Tibial artery (tissue), 4 donors: ENCODE measurements at places on chromosomes 4 and X.

DNA sequence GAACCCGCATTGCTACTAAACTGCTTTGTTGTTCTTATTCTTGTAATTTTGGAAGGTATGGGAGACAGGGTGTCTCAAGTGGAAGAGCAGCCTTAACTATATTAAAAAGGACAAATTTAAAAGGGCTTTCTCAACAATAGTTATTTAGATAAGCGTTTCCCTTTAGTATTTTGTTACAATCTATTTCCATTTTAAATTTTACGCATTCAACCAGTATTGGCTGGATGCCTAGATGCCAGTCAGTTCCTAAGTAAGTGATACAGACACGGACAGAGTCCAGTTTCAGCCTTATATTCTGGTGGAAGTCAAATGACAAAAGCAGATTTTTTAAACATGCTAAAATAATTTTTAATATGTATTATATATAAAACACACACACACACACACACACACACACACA is 28.3 kb downstream of the FAT1 start:
- H3K27ac ChIP-seq: peak overlapping the region; percentile 75
- no peaks in the 10 kb centered on the region for H3K27me3 ChIP-seq
- H3K36me3 ChIP-seq: no peaks in the 10 kb centered on the region
- DNase-seq: no peak
- H3K4me1 ChIP-seq: no peaks in the 10 kb centered on the region

GRCh38 chrX:71239781-71240180 is 14.2 kb downstream of the ZMYM3 start:
- H3K27ac ChIP-seq: no peak overlapping the region
- H3K27me3 ChIP-seq: no peaks in the 10 kb centered on the region
- DNase-seq: no peak
- H3K4me3 ChIP-seq: no peak overlapping the region

DNA sequence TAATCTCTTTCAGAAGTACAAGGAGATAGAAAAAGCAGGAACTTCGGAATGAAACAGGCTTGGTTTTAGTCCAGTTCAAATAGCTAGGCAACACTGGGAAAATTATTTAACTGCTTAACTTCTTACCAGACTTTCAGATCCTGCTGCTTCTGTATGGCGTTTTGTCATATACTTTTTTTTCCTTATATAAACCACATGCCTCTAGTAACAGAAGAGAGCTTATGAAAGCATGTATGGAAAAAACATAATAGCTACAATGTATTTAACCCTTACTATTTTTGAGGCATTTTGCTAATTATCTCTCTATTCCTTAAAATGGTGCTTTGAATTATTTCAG is 439.6 kb downstream of the INPP4B start:
- H3K4me1 ChIP-seq: no peaks in the 10 kb centered on the region
- no peaks in the 10 kb centered on the region for H3K27me3 ChIP-seq
- H3K27ac ChIP-seq: no peak overlapping the region

- H3K4me1 ChIP-seq: no peaks in the 10 kb centered on the region
- no peak for DNase-seq
- peaks cover 4% of the 10 kb centered on the region for H3K27me3 ChIP-seq
- no peak overlapping the region for H3K27ac ChIP-seq
- H3K36me3 ChIP-seq: no peaks in the 10 kb centered on the region
- H3K4me3 ChIP-seq: peak overlapping the region; percentile 46
These were observed 401 bp downstream of the SOWAHD start for GRCh38 chrX:119758731-119759247.

DNA sequence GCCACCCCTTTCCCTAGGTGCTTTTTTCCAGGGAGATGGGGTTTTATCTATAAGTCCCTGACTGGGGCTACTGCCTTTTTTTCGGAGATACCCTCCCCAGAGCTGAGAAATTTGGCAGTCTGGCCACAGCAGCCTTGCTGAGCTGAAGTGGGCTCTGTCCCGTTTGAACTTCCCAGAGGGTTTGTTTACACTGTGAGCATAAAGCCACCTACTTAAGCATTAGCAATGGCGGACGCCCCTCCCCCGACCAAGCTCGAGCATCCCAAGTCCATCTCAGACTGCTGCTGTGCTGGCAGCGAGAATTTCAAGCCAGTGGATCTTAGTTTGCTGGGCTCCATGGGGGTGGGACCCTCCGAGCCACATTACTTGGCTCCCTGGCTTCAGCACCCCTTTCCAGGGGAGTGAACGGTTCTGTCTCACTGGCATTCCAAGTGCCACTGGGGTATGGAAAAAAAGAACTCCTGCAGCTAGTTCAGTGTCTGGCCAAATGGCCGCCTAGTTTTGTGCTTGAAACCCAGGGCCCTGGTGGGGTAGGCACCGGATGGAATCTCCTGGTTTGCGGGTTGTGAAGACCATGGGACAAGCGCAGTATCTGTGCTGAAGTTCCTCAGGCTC is 456.4 kb upstream of the HTR2C start:
- H3K36me3 ChIP-seq: no peaks in the 10 kb centered on the region
- H3K27ac ChIP-seq: no peak overlapping the region
- no peak overlapping the region for H3K4me3 ChIP-seq
- no peaks in the 10 kb centered on the region for H3K27me3 ChIP-seq
- H3K4me1 ChIP-seq: no peaks in the 10 kb centered on the region

- no peak for DNase-seq
- H3K4me1 ChIP-seq: no peaks in the 10 kb centered on the region
- H3K27me3 ChIP-seq: no peaks in the 10 kb centered on the region
- peaks cover 71% of the 10 kb centered on the region for H3K36me3 ChIP-seq
- no peak overlapping the region for H3K4me3 ChIP-seq
These were observed 93.5 kb upstream of the ADAD1 start for GRCh38 chr4:122285285-122285684.

GRCh38 chr4:169098532-169098931 is 88.5 kb upstream of the CBR4 start:
- peaks cover 34% of the 10 kb centered on the region for H3K4me1 ChIP-seq
- no peak for DNase-seq
- H3K27me3 ChIP-seq: no peaks in the 10 kb centered on the region
- no peak overlapping the region for H3K4me3 ChIP-seq
- H3K27ac ChIP-seq: peak overlapping the region; percentile 54

DNA sequence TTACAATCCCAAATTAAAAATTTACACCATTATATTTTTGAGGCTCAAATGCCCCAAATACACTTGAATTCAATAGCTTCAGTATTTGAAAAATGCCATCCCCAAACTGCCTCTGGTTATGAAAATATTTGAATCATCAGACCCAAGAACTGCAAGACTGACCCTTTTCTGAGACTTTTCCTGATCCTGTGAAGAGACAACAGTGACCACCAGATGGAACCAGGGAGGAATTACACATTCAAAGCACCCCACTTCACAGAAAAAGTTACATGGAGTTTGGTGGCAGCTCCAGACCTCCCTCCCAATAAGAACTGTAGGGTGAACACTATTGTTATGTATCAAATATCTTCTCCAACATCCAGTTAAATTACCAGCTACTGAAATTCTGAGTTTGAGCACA is 44.0 kb upstream of the SCD5 start:
- no peak for DNase-seq
- no peak overlapping the region for H3K27ac ChIP-seq
- H3K4me3 ChIP-seq: no peak overlapping the region
- no peaks in the 10 kb centered on the region for H3K4me1 ChIP-seq

DNA sequence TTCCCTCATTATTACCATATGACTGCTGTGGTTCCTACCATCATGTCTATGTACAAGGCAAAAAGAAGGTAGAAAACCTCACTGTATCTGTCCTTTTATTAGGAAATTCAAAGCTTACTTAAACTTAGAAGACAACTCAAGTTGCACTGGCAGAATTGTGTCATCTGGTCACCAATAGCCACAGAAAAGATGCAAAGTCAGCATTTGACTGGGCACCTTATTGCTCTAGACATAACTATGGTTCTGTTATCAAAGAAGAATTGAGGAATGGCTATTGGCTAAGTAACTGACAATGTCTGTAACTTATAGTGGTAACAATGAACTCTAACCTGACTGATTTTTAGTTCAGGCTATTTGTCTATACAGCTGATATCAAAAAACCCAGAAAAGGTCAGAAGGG is 45.3 kb downstream of the MAP9 start:
- H3K27ac ChIP-seq: no peak overlapping the region
- no peaks in the 10 kb centered on the region for H3K36me3 ChIP-seq
- H3K4me1 ChIP-seq: no peaks in the 10 kb centered on the region
- H3K4me3 ChIP-seq: no peak overlapping the region

- H3K4me3 ChIP-seq: no peak overlapping the region
- no peak for DNase-seq
- no peaks in the 10 kb centered on the region for H3K36me3 ChIP-seq
These were observed 267.8 kb upstream of the INTU start for GRCh38 chr4:127364911-127365310.

- H3K36me3 ChIP-seq: no peaks in the 10 kb centered on the region
- no peak for DNase-seq
- no peak overlapping the region for H3K27ac ChIP-seq
- no peak overlapping the region for H3K4me3 ChIP-seq
- H3K4me1 ChIP-seq: no peaks in the 10 kb centered on the region
- H3K27me3 ChIP-seq: no peaks in the 10 kb centered on the region
These were observed 122.0 kb downstream of the GLUD2 start for GRCh38 chrX:121169099-121170035.

GRCh38 chr4:158724637-158725036 is 1.4 kb upstream of the PPID start:
- no peak overlapping the region for H3K27ac ChIP-seq
- no peak overlapping the region for H3K4me3 ChIP-seq
- no peaks in the 10 kb centered on the region for H3K4me1 ChIP-seq
- peaks cover 8% of the 10 kb centered on the region for H3K36me3 ChIP-seq
- no peak for DNase-seq

DNA sequence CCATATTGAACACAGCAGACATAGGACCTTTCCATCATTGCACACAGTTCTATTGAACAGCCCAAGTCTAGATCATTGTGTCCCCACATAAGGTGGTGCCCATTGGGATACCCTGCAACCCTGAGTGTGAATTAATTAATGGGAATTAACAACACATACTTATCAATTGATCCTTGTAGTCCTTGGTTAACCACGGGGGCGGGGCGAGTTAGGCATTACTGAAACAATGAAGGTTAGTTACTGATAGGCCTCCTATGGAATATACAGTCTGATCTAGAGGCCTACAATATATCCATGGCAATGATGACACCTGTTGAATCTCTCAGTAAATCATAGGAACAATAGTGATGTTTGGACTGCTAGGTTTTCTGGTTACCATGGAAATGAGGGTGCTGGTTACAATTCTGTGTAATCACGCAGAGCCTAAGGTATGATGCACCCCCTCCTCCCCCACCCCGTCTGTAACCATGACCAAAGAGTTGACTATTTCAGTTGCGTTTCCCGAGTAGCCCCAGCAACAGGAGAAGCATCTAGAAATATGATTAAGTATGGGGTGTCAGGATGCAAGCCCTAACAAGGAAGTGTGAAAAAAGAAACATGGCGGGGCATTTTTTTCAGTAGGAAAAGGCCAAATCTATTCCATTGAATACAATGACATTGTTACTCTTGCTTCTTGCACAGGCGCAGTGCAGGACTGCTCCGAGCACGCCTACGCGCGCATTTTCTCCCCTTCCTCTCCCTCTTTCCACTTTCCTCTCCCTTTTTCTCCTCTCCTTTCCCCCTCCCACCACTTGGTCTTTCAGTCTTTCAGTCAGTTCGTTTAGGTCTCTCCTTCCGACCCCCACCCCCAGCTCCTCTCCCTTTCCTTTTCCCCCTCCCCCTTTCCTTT is 677 bp upstream of the NONO start:
- H3K4me1 ChIP-seq: no peaks in the 10 kb centered on the region
- no peaks in the 10 kb centered on the region for H3K27me3 ChIP-seq
- H3K27ac ChIP-seq: peak overlapping the region; percentile 94
- H3K4me3 ChIP-seq: peak overlapping the region; percentile 74

- no peak for DNase-seq
- no peaks in the 10 kb centered on the region for H3K36me3 ChIP-seq
- H3K4me3 ChIP-seq: no peak overlapping the region
- no peaks in the 10 kb centered on the region for H3K27me3 ChIP-seq
These were observed 86.3 kb downstream of the GPRIN3 start for GRCh38 chr4:89221167-89221867.

DNA sequence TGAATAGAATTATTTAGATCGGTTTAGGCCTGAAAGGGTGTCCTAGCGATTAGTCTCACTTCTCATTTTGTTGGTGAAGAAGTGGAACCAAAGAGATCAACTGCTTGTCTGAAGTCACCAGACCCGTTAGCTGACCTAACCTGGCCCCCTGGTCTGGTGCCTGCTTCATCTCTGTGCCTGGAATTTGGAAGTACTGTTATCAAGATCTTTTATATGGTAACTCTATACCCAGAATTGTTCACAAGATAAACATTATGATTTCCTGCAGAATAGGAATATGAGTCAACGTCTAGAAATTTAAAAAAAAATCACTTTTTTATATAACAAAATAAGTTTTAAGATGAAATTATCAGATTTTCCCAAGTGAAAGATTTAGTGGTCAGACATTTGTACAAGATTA is 37.2 kb downstream of the LRP2BP start:
- peak overlapping the region; percentile 72 for H3K27ac ChIP-seq
- peaks cover 14% of the 10 kb centered on the region for H3K36me3 ChIP-seq
- DNase-seq: no peak
- no peaks in the 10 kb centered on the region for H3K27me3 ChIP-seq
- H3K4me3 ChIP-seq: no peak overlapping the region

- no peak for DNase-seq
- no peaks in the 10 kb centered on the region for H3K36me3 ChIP-seq
- peaks cover 9% of the 10 kb centered on the region for H3K4me1 ChIP-seq
- no peak overlapping the region for H3K4me3 ChIP-seq
- H3K27me3 ChIP-seq: no peaks in the 10 kb centered on the region
These were observed 4.3 kb upstream of the DDX60L start for GRCh38 chr4:168484626-168485025.

- peaks cover 5% of the 10 kb centered on the region for H3K36me3 ChIP-seq
- H3K4me3 ChIP-seq: no peak overlapping the region
These were observed 23.8 kb upstream of the CYP4V2 start for GRCh38 chr4:186167605-186168004.

GRCh38 chr4:6658209-6658595 is 17.7 kb downstream of the MRFAP1 start:
- no peaks in the 10 kb centered on the region for H3K36me3 ChIP-seq
- H3K27ac ChIP-seq: peak overlapping the region; percentile 84
- H3K4me3 ChIP-seq: peak overlapping the region; percentile 50
- no peaks in the 10 kb centered on the region for H3K4me1 ChIP-seq

GRCh38 chr4:37719021-37719420 is 32.8 kb upstream of the RELL1 start:
- DNase-seq: no peak
- H3K36me3 ChIP-seq: no peaks in the 10 kb centered on the region
- H3K4me1 ChIP-seq: no peaks in the 10 kb centered on the region
- H3K4me3 ChIP-seq: no peak overlapping the region
- no peaks in the 10 kb centered on the region for H3K27me3 ChIP-seq
- H3K27ac ChIP-seq: no peak overlapping the region

- no peak overlapping the region for H3K27ac ChIP-seq
- H3K36me3 ChIP-seq: no peaks in the 10 kb centered on the region
- no peaks in the 10 kb centered on the region for H3K27me3 ChIP-seq
- no peaks in the 10 kb centered on the region for H3K4me1 ChIP-seq
- no peak for DNase-seq
- H3K4me3 ChIP-seq: no peak overlapping the region
These were observed 17.8 kb upstream of the TBC1D19 start for GRCh38 chr4:26566133-26566532.

GRCh38 chrX:20472148-20472547 is 205.4 kb upstream of the RPS6KA3 start:
- no peaks in the 10 kb centered on the region for H3K36me3 ChIP-seq
- H3K27me3 ChIP-seq: no peaks in the 10 kb centered on the region
- H3K4me3 ChIP-seq: no peak overlapping the region
- DNase-seq: no peak

- no peak overlapping the region for H3K27ac ChIP-seq
- no peak for DNase-seq
- H3K36me3 ChIP-seq: no peaks in the 10 kb centered on the region
- H3K4me1 ChIP-seq: no peaks in the 10 kb centered on the region
These were observed 244.7 kb downstream of the SLC7A11 start for GRCh38 chr4:137997496-137997895.
